Islet precursor cell (in vitro differentiated cells): ENCODE measurements at places on chromosomes 11 and 22.

GRCh38 chr11:80872116-80872728 lies 1431.4 kb upstream of the TENM4 start:
- DNase-seq, result no peak

DNA sequence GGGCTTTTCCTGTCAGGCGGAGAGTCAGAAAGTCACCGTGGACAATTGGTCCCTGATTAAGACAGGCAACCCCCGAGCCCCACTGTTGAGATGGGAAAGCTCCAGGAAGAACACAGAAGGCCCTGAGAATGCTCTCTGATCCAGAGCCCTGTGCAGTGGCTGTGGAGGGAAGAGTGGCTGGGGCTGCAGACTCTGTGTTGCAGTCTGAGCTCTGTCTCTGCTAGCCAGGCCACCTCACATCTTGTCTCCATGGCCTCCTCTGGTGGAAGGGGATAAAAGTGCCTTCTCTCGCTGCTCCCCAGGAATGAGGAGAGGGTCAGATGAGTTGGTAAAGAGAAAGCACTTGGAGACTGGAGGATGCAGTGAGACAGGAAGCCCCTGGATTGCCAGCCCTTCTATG lies 141.2 kb downstream of the CEP164 start:
- DNase-seq, result no peak

GRCh38 chr11:31922450-31922849 lies 111.3 kb upstream of the PAX6 start:
- DNase-seq, result no peak

DNA sequence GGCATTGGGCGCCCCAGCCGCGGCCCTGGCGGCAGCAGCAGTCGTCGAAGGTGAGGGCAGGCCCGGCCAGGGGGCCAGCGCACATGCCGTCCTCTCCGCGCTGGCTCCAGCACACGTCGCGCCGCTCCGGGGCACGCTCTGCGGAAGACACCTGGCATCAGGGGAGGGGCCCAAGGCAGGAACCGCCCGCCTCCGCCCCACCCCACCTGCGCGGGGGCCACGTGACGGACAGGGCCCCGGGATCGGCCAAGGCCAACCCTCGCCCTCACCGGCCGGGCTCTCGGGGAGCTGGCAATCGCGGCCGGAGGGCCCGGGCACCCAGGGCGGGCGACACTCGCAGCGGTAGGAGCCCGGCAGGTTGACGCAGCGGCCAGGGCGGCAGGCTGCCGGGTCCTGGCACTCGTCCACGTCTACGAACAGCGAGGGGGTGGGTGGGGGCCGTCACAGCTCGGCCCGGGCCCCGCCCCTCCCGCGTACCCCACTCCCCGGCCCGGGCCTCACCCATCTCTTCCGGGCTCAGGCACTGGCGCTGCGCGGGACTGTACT lies 14.9 kb downstream of the SCYL1 start:
- no peak for DNase-seq

GRCh38 chr11:104073950-104074705 lies 37.7 kb downstream of the DDI1 start:
- peak; percentile 68 for DNase-seq

- DNase-seq, result peak; percentile 79
Measured at GRCh38 chr11:115391598-115391997, 112.6 kb downstream of the CADM1 start.

GRCh38 chr22:39985383-39986035 lies 9.2 kb upstream of the FAM83F start:
- DNase-seq, result no peak
